Amniotic stem cell (primary cell): ENCODE measurements at places on chromosomes 2 and 18.

- DNase-seq = no peak
These were observed 1.1 kb upstream of the KCTD1 start for GRCh38 chr18:26549263-26550094.

DNA sequence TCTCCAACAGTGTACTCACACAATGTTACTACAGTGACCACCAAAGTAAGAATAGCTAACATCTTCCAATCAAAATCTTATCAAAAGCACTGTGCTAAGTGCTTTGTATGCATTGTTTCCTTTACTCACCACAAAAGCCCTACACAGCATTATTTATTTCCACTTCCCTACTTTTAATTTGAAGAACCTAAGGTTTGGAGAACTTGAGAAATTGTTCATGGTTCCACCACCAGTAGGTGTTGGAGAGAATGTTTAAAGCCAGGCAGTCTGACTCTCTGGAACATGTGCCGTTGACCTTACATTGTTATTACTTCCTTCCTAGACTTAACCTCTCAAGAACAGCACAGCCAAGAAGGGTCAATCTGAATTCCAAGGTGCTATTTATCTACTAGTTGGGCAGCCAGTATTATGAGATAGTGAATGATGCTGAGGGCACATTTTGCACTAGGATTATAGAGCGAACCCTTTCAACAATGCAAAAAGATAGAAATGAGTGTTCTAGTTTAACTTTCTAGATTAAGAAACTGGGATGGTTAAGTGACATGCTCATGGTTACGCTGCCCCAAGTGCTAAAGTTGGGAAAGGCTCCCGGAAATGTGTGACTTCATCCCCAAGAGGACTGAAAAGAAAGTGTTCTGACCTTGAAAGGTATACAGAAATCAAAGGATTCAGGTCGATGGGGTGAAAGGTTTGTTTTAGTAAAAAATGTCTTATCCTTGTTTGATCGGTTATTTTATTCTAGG is 55.2 kb upstream of the FAM136A start:
- DNase-seq = no peak

- peak; percentile 50 for DNase-seq
These were observed 19.6 kb downstream of the RSAD2 start for GRCh38 chr2:6896930-6897759.

DNA sequence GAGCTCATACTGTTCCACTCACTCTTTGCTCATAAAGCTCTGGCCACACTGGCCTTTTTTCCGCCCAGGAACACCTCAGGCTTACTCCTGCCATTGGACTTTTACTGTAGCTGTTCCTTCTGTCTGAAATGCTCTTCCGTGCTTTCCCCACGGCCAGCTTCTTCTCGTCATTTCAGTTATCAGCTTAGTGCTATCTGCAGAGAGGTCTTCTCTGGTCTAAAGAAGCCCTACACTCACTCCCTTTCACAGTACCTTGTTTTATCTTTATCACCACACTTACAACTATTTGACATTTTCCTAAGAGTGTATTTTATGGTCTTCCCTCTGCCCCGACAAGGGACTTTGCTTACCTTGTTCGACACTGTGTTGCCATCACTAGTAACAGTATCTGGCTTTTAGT is 388.1 kb upstream of the SPRED2 start:
- DNase-seq = no peak

DNA sequence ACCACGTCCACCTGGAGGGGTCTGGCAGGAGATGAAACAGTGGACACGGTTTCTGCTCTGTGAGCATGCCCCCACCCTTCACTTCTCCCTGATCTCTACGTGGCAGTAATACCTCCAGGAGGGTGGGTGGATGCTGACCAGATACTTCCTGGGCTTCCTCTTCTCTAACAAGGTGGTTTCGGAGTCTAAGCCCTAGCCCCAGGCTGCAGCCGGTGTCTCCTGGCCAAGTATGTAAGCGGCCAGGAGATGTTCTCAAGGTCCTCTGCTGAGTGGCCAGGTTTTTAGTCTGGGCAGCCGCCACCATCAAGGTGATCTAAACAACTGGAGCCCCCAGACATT is 101.8 kb upstream of the ASB18 start:
- no peak for DNase-seq

GRCh38 chr2:15834381-15835031 is 105.8 kb upstream of the MYCN start:
- no peak for DNase-seq

- DNase-seq = no peak
These were observed 983.0 kb upstream of the SLC39A10 start for GRCh38 chr2:194674043-194674442.

DNA sequence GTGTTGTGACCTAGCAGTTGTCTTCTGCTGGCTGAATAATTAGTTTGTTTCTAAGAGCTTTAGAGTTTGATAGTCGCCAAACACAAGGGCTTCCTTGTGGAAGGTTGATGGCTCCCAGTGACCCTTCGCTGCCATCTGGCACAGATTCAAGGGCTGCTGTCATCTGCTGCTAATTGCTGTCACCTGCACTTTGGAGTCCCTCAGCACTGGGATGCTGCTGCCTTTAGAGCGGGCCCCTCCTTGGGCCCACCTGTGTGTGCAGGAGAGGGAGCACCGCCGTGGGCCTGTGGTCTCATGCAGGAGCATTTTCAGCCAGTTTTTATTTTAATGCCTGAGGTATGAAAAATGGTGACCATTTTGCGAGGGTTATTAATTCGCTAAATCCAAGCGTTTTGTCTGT is 154.0 kb upstream of the NFATC1 start:
- DNase-seq = no peak

GRCh38 chr2:236577481-236578410 is 8.1 kb downstream of the ACKR3 start:
- DNase-seq = no peak

DNA sequence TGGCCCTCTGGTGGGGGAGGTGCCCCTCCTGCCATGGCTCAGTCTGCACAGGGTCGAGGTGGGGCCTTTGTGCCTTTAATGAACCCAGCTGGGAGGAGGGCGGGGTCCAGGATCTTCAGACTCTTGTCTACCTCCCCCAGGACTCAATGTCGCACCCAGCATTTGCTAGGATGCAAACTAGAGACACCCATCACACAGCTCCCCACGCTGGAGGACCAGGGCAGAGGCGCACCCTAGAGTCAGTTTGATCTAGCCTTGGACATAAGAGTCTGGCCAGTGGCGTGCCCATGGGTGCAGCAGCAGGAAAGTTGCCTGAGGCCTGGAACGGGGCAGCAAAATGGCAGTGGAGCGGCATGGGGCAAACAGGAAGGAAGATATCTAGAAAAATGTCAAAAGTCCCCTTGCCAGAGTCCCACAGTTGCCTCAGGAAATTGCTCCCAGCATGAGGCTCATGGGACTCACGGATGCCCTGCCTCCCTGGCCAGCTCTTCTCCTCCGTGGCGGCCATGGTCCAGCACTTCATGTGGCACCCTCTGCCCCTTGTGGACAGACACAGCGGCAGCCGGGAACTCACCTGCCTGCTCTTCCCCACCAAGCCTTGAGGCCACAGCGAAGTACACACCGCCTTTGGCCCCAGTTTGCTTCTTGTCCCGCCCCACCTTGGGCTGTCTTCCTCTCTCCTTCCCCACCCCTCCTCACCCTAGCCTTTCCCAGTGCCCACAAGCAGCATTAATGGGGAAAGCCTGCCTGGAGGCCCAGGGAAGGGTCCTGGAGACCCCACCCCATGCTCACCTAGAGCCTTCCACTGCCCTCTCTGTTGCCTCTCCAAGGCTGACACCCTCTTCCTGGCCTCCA is 17.7 kb downstream of the SH2D6 start:
- no peak for DNase-seq

GRCh38 chr18:3793111-3793510 is 343.1 kb downstream of the TGIF1 start:
- DNase-seq = no peak

DNA sequence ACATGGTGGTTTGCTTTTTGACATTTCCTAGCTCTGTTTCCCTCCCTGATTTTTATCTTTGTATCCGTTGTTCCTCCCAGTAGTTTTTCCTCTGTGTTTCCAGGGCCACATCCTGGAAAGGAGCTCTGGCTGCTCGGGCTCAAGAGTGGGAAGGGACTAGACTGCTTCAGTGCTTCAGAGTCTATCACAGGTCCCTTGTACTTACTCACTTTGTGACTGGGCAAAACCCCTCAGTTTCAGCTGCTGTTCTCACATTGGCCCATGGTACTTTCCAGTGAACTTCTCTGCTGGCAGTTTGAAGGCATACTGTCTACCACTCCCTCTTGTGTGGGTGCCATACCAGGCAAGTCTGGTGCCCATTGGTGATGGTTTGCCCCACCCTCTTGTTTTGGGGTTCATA is 7.5 kb upstream of the STAMBP start:
- DNase-seq = no peak

DNA sequence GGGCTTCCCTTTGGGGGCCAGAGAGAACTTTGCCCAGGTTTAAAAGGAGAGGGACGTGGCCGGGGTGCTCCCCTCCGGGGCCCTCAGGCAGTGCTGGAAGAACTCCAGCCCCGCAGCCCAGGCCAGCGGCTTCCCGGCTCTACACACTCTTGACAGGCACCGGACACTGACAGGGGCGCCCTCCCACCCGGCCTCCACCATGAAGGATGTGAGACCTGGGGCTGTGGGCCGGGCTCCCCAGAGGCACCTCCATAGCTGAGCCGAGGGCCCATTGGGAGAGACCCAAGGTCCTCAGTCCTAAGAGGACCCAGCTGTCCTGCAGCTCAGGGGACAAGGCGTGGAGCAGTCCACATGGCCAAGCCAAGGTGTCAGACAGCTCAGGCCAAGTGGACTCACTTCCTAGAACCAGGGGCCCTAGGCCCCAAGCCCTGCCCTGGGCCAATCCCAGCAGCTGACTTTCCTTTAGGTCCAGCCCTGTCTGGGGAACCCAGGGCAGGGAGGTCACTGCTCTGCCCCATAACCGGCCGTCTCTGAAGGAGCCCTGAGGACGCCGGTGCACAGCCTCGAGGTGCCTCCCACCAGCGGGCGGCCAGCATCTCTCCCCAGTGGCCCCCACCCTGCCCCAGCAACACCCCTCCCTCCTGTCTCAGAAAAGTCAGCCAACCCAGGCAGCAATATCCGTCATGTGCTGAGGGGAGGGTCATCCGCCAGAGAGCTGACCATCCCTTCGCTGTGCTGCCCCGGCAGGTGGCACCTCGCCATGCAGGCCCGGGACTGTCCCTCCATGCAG is 51.8 kb downstream of the BIN1 start:
- no peak for DNase-seq

- no peak for DNase-seq
These were observed 6.1 kb downstream of the C2orf76 start for GRCh38 chr2:119360423-119360966.

DNA sequence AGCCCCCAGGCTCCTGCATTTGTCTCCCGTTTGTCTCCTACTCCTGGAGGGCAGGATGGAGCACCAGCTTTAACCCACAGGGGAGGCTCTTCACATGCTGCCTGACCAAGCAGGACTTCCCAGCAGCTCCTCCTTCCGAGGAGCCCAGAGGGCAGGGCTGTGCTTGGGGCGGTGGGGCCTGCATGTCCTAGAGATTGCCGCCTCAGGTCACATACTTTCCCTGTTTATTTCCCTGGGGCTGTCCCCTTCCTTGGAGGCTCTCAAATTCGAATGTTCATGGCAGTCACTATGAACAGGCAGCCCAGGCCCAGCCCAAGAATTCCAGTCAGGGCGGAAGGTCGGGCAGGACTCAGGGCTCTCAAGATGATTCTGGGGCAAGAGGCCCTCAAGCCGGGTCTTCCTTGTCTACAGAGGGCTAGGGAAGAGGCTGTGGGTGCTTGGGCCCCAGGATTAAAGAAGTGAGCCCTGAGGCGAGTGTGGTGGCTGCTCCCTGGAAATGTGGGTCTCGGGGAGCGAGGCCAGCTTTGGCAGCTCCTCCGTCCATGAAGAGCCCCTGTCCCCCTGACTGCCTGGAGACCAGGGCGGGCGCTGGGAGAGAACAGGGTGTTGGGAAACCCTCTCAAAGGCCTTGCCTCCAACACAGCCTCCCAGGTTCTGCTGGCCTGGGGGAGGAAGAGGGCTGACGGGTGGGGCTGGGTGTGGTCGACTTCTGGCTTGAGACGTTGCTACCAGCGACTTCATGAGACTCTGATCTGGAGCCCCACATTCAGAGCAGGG is 48.9 kb upstream of the HPCAL1 start:
- no peak for DNase-seq

DNA sequence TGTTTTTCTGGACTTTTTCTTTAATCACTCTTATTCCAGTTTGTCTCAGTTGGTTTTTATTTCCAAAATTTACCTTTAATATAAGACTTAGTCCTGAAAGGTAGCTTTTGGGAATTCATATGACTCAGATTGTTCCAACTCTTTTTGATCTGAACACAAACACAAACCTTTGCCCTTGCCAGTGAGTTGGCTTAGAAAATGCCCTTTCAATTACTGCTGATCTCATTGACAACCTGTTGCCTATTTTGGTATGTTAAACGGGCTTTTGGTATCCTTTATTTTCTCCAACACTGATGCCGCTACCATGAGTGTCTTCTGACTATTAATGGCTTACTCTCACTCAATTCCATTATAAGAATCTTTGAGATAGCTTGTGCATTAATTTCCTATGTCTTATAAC is 143.4 kb downstream of the GULP1 start:
- DNase-seq = no peak

- DNase-seq = no peak
These were observed 18.4 kb downstream of the FN1 start for GRCh38 chr2:215417400-215417951.

GRCh38 chr2:127096718-127097470 is 10.1 kb downstream of the BIN1 start:
- DNase-seq = no peak

- no peak for DNase-seq
These were observed 387.3 kb downstream of the CLIP4 start for GRCh38 chr2:29502460-29502911.

- no peak for DNase-seq
These were observed 237.8 kb downstream of the GPD2 start for GRCh38 chr2:156673981-156674380.

GRCh38 chr18:11995445-11996189 is 14.3 kb downstream of the IMPA2 start:
- DNase-seq = no peak

DNA sequence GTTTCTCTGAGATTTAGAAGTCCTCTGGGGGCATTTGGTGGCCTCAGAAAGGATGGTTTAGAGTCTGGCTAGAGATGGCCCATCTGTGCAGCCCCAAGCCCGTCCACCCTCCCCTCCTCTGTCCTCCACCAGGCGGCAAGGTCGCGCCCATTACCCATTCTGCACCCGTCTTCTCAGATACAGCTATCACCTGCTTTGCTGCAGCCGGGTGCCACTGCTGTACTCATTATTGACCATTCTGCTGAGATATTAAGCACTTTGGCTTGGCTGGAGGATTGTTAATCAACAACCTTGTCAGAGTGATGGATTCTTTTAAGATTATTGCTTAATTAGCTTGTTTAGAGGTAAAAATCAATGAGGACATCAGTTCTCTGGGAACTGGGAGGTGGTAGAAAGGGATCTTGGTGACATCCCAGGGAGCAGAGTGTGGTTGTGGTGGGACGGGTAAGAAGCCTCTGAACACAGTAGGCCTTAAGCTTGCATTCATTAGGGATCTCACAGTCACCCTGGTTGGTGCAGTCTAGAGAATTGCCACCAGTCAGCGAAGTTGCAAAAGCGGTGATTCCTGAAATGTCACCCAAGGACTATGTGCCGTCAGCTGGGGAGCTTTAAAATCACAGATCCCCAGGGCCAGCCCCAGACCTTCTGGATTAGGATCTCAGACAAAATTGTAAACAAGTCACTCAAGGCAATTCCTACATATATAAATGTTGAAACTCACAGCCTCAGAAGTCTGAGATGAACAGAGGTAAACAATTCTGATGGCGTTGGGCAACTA is 90.9 kb downstream of the CAPN13 start:
- no peak for DNase-seq
